ENCODE measurements at places on chromosomes 1 and 21.

GRCh38 chr1:224996266-224996665 is 66.8 kb downstream of the DNAH14 start:
- H3K27ac ChIP-seq = no peak overlapping the region
- no peak for DNase-seq
- no peaks in the 10 kb centered on the region for H3K36me3 ChIP-seq
- no peak overlapping the region for H3K4me3 ChIP-seq

- H3K27me3 ChIP-seq = no peaks in the 10 kb centered on the region
- no peak overlapping the region for H3K27ac ChIP-seq
- H3K4me3 ChIP-seq = no peak overlapping the region
- DNase-seq = no peak
- H3K4me1 ChIP-seq = no peaks in the 10 kb centered on the region
- H3K36me3 ChIP-seq = no peaks in the 10 kb centered on the region
These were observed 34.9 kb downstream of the IGSF21 start for GRCh38 chr1:18142471-18142870.

DNA sequence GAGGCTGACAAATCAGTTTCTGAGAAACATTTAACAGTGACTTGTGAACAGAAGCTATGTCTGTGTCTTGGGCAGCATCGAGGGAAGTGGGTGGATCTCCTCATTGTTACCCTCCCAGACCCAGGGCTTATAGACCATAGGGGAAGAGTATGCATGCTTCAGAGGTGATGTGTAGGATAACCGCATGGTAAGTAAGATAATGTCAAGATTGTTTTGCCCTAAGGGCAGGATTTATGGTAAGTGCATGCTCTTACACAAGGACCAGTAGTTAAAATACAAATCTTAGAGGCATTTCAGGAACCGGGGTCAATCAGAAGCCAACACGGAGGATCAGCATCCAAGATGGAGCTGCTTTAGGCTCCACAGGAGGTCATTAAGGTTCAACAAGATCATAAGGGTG is 7.7 kb upstream of the PRMT2 start:
- DNase-seq = no peak
- peaks cover 7% of the 10 kb centered on the region for H3K27me3 ChIP-seq
- H3K4me1 ChIP-seq = peaks cover 8% of the 10 kb centered on the region
- no peak overlapping the region for H3K4me3 ChIP-seq
- H3K27ac ChIP-seq = no peak overlapping the region

DNA sequence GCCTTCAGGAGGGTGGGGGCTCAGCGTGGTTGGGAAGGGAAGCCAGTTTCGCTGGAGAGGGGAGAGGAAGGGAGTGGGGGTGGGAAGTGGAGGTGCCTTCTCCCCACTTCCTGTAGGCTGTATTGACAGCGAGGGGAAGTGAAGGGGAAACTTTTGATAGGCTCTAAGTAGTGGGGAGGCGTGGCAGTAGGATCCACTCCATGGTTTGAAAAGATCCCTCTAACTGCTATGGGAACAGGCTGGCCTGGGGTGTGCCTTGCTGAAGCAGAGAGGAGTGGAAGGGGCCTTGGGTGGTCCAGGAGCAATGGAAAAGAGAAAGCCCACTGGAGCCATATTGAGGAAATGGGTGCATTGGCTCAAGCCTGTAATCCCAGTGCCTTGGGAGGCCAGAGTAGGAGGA is 20.2 kb downstream of the C1orf115 start:
- H3K4me1 ChIP-seq = no peaks in the 10 kb centered on the region
- no peaks in the 10 kb centered on the region for H3K27me3 ChIP-seq
- no peak for DNase-seq
- H3K36me3 ChIP-seq = no peaks in the 10 kb centered on the region
- H3K4me3 ChIP-seq = no peak overlapping the region

- DNase-seq = no peak
- H3K36me3 ChIP-seq = no peaks in the 10 kb centered on the region
- no peak overlapping the region for H3K4me3 ChIP-seq
- H3K4me1 ChIP-seq = no peaks in the 10 kb centered on the region
- H3K27me3 ChIP-seq = no peaks in the 10 kb centered on the region
These were observed 43.8 kb upstream of the PBX1 start for GRCh38 chr1:164515231-164515630.

DNA sequence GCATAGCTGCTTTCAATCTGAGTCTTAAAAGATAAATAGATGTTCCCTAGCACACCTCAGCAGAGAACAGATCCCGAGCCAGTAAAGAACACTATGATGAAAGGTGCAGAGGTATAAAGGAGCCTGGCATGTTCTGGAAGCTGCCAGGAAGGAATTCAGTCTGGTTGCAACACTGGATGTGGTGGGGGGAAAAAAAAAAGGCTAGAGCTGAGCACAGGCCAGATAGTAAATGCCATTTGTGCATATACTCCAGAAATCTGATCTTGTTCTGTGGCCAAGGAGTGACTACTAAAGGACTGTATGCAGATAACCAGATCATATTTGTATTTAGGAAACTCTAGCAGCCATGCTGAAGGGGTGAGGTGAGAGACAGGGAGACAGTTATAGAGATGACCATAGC is 240.3 kb downstream of the VAV3 start:
- H3K36me3 ChIP-seq = no peaks in the 10 kb centered on the region
- no peak overlapping the region for H3K27ac ChIP-seq
- H3K27me3 ChIP-seq = no peaks in the 10 kb centered on the region
- no peak for DNase-seq
- H3K4me3 ChIP-seq = no peak overlapping the region

DNA sequence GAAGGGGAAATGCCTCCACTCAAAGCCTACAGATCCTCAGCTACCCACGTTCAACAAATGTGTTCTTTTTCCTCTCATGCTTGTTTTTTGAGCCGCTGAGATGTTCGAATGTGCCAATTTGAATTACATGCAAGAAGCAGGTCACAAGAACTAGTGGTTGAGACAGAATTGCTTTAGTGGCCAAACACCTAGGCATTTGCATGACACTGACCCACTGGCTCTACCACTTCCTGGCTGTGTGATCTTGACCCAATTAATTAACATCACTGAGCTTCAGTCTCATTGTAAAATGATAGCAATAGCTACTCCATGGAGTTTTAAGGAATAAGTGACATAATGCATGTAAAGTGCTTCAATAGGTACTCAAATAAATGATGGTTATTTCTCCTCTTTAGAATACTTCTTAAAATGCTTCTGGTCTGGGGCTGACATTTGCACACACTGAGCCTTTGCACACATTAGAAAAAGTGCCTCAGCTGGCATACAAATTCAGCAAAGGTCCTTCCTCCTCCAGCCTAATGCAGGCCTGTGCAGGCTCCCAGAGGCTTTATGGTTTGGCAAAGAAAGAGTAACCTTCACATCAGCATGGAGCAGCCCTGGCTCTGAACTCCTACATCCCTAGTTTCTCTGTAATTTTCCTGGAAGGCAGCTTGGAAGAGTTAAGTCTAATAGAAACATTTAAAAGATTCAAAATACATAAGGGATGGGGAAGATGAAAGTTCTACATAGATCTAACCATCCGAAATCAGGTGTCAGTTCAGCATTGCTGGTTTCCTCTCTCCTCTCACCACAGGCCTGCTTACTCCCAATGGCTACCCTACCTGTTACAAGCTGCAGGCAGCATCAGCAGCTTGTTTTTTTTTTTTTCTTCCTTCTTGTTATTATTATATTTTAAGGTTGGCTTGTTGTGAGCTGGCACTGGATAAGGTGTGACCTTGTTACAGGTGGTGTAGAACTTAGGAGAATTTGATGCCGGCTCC is 107.4 kb downstream of the TBX19 start:
- H3K36me3 ChIP-seq = no peaks in the 10 kb centered on the region
- H3K4me3 ChIP-seq = no peak overlapping the region
- peaks cover 25% of the 10 kb centered on the region for H3K4me1 ChIP-seq
- DNase-seq = no peak
- peaks cover 6% of the 10 kb centered on the region for H3K27me3 ChIP-seq
